ENCODE measurements at places on chromosomes 11 and 22.

GRCh38 chr11:17510507-17511206, 33.6 kb downstream of the USH1C start:
- no peak for DNase-seq

- no peak for DNase-seq
These were observed 212.0 kb upstream of the PGR start for GRCh38 chr11:101341578-101341977.

- DNase-seq = no peak
These were observed 66.2 kb downstream of the IGLL5 start for GRCh38 chr22:22953791-22954190.

- DNase-seq = no peak
These were observed 285.9 kb downstream of the BRD1 start for GRCh38 chr22:49541693-49542230.

DNA sequence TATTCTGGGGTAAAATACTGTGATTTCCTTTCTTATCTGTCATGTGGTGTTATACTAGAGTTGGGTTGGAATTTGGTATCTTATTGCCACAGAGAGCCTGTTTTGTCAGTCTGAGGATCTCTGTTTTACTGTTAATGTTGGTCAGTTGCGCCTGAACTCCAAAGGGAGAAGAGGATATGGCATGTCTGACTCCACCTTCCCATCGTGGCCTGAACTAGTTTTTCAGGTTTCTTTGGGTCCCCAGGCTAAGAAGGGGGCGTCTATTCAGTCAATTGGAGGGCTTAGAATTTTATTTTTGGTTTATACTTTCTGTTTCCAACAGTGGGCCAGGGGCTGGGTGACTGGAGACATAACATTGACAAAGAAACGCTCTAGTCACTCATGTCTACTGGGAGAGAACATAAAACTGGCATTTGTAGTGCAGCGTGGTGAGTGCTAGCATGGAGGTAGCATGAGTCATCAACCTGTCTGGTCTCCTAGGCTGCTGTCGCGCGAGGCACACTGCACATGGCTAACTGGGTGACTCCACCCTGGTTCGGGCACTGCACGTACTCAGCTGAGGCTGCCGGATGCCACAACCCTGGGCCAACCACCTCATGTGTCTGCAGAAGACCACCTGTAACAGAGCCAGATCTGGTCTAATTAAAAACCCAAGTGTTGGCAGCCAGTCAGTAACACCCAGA, 120.1 kb upstream of the OR9Q1 start:
- peak; percentile 5 for DNase-seq

DNA sequence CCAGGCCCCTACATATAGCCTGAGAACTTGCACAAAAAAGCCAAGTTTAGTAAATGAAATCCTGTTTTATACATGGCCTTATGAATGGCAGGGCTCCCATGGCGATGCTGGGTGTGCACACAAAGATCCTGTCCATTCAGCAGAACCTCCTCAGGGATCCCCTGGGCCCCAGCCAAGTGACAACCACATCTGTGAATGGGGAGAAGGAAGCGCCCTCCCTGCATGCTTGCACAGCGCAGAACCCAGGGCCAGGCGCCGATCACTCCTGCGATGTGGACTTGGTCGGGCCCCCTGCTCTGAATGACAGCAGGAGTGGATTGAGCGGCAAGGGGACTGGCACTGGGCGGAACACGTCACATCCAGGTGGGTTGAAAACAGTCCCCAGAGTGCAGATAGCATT, 4.5 kb upstream of the CDC42EP2 start:
- no peak for DNase-seq

- no peak for DNase-seq
These were observed 125.6 kb downstream of the TRPC6 start for GRCh38 chr11:101458161-101458560.

- no peak for DNase-seq
These were observed 224.8 kb upstream of the ZBED5 start for GRCh38 chr11:11082646-11083045.

DNA sequence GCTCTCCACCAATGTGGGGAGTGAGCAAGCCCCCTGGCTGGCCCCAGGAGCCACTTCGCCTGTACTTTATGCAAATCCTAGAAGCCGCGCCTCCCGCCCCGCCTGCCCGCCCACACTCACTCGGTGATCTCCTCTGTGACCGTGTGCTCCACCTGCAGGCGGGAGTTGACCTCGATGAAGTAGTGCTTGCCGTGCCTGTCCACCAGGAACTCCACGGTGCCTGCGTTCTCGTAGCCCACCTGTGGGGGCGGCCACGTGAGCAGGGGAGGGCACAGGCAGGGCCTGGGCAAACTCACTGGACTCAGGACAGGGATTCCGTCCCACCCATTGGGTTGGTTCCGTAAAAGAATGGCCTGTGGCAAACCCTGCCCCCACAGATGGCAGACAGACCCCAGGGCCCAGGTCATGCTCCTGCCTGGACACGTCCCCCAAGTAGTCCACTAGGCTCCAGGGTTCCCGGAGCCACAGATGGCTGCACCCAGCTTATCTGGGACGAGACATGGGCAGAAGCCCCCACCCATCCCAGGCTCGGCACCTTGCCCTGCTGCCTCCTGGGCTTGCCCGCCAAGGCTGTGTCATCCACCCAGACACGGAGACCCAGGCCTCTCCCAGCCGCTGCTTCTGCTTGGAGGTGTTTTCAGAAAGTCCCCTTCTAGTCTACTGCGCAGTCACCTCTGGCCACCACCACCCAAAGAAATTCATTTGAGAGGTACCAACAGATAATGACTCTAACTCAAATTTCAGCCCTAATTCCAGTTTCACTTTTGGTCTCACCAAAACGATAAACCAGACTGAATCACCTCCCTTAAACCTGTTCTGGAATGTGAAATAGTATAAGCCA, 12.1 kb downstream of the LRFN4 start:
- peak; percentile 52 for DNase-seq

GRCh38 chr11:87356428-87356827, 318.7 kb downstream of the TMEM135 start:
- DNase-seq = no peak

DNA sequence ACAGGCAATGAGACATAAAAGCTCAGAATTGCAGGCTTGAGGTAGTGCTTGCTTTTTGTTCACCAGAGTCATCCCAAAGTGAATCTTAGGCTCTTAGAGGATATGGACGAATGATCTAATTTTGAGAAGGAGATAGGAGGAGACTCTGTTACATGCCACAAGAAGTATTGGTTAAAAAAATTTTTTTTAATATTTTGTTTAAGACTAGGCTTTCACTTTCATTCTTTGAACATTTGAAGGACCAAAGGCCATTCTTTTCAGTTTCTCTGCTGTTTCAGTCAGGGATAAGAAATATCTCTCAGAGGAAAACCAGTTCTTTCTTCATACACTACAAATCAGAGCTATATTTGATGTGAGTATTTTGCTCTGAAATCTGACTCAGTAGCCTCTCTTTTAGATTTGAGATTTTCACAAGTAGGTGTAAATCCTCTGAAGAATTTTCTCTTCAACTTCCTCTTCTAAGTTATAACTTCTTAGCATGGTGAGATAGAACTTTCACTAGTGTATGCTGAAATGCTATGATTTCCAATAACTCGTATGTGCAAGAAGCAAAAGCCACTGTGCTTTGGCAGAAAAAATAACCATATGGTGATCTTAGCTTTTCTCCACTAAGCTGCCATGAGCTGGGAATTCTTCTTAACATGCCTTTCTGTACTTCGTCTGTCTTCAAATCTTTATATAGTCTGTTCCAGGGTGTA, 24.1 kb upstream of the FAM181B start:
- no peak for DNase-seq

DNA sequence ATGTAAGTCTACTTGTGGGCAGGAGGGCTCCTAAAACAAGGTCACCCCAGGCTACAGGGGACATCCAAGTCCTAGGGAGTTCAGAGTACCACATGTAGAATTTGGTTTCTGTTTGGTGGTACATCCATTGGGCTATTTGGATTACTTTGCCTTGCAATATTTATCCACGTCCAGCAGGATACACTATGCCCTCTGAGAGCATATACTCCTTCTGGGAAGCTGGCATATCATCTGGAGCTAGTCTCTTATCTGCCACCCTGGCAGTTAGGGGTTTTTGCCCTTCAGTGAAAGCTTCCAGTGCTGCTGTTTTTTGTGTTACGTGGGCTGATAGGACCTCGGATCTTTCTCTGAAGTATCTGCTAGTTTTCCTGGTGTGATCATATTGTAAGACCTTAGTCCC, 7.3 kb downstream of the LMO2 start:
- no peak for DNase-seq

- DNase-seq = peak; percentile 3
These were observed 97.3 kb upstream of the AKIP1 start for GRCh38 chr11:8813658-8814057.

- DNase-seq = no peak
These were observed 118.2 kb upstream of the KIRREL3 start for GRCh38 chr11:127118811-127119210.

Data from activated CD8-positive, alpha-beta memory T cell treated with anti-CD3 and anti-CD28 coated beads for 4 hours (primary cell).